ENCODE measurements at places on chromosomes 12 and 14. TPM values are rescaled to one million over a fixed set of nuclear protein-coding genes. Genes with fewer than 3 reads are reported as not detected.

Gene P2RX7
- total RNA-seq, result 0.09 TPM

Gene RNU4-1
- 3,277 TPM for total RNA-seq

Gene FOXA1
- 0.07 TPM for total RNA-seq

Gene PNP
- 83.9 TPM for total RNA-seq

Gene PLCZ1
- total RNA-seq, result not detected

Gene TAS2R42
- not detected for total RNA-seq

Gene RNASE1
- 1.6 TPM for total RNA-seq

- no peak for DNase-seq
Observed at GRCh38 chr14:56794557-56795283, 15.6 kb downstream of the OTX2 start.

DNA sequence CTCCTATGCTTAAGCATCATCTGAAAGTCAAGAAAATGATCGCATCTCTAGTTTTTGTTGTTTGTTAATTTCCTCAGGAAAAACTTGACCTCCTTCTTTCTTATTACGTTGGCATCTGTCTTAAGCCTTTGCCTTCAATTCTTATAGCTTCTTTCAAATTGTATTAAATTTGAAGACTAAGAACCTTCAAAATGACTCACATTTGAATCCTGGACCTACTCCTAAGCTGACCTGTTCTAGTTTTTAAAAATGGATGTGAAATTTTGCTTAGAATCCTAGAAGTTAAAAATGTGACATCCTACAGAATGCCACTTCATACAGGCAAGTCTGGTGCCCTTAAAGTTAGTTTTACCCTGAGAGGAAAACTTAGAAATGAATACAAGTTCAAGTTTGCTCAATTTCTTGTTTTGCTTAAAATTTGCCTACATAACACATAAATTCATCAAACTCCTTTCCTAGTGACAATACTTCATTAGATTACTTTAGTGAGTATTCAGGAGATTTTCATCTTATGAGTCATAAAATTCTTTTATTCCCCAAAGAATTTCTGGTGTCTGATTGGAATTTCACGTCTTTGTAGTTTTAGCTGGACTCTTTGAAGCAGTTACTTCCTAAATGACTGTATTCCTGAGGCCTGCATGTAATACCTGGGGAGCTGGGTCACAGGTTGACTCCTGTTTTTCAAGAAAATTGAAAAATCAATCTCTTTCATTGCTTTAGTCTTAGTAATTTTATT, 152.3 kb downstream of the MSRB3 start:
- DNase-seq, result no peak

GRCh38 chr12:54054742-54055194, 1.1 kb downstream of the HOXC4 start:
- no peak for DNase-seq

DNA sequence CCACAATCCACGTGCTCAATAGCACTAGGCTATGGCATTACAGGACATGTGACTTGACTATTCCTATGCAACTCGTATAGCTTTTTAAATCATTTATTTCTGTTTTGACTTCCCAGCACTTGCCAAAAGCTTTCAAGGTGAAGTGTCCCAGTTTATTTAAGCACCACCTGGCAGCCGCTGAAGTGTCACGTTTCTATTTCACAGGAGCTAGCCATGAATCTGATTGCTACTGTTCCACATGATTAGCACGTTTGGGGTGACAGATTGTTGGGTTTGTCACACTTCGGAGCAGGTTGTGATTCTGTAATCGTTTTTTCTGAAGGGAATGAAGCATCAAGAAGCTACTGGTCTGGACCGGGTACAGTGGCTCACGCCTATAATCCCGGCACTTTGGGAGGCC, 39.9 kb upstream of the BICDL1 start:
- DNase-seq, result no peak

GRCh38 chr12:14618983-14619382, 51.3 kb upstream of the PLBD1 start:
- no peak for DNase-seq

GRCh38 chr12:77521508-77522115, 309.1 kb upstream of the NAV3 start:
- DNase-seq, result no peak

- peak; percentile 91 for DNase-seq
Observed at GRCh38 chr12:124906606-124907261, 7.7 kb downstream of the UBC start.

- no peak for DNase-seq
Observed at GRCh38 chr14:101601606-101602465, 40.5 kb downstream of the DIO3 start.

DNA sequence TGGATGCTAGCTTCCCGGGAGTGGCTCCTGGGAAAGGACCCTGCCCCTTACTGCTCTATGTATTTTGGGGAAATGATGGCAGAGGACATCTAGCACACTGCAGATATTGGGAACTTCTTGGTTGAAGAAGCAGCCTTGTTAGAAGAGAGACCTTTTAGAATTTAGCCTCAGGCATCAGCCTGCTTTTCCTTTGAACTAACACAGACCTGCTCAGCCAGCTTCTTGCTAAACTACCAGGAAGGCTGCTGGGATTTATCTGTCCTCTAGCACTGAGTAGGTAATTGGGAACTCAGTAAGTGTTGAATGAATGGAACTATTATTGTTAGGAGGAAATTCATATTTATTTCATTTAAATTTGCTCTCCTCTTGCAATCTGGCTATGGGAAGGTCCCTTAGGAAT, 77.3 kb downstream of the DRAM1 start:
- no peak for DNase-seq

DNA sequence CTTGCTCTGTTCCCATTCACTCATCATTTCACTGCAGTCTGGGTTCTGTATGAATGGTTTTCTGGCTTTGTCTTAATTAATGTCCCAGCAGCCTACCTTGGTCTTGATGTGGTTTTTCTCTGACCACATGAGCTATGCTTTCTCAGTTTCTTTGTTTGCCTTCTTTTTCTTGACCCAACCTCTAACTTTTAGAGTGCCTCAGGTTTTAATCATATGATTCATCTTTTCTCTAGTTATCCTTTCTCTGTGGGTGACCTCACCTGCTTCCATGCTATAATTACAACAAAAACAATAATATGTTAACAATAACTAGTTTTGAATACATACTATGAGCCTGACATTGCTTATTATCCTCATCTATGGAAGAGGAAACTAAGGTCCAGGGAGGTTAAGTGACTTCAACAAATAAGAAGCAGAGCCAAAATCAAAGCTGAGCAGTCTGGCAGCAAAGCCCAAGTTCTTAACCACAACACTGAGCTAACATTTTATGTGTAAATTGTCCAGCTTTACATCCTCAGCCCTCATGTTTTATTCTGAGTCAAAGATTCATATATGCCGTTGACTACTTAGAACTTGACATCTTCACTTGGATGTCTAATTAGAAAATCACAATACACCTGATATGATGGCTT, 4.7 kb upstream of the EPYC start:
- DNase-seq, result no peak

DNA sequence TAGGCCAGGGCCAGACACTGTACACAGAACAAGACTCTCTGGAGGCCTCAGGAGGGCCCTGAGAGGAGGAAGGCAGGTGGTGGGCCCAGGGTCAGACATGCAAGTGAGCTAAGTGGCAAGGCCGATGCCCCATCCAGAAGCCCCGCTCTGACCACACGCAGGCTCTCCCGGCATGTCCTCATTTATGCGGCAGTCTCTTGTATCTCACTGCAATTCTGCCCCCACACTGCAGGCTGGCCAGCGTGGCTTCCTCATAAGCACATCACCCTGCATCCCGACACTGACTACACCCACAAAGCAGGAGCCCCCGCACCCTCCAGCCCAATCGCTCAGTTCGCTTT, 17.5 kb downstream of the SSH1 start:
- DNase-seq, result no peak

DNA sequence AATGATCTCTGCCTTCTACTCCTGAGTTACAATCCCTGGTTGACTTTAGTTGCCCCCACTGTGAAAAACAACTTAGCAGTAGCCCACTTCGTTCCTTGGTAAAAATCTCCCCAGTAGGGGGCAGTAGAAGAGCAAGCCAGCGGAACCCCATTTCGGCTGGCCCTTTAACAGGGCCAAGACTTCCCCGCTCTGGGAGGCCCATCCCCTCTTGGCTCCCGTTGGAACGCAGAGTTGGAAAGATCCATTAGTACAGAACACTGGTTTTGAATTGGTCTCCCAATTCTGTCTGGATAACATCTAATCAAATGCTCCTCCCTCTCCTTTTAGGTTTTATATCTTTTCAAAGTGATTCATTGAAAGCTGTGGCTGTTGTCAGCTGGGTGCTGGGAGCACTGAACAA, 1133.3 kb downstream of the BCL11B start:
- peak; percentile 62 for DNase-seq

DNA sequence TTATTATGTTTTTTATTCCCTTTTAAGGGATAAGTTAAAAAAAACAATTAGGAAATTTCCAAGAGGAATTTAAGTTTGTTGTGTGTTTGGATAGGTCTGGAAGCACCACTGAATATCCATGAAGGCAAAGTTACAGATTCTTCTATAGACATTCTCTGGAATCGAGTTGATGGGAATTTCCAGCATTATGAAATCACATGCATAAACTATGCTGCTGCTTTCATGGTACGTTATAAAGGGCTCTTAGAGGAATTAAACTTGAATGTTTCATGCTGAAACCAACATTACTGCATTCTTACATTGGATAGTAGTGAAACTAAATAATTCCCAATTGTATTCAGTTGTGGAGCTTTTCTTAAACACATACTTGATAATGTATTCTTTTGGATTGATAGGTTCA, 21.5 kb upstream of the PTPRQ start:
- DNase-seq, result no peak

- no peak for DNase-seq
Observed at GRCh38 chr12:54452628-54453027, 20.8 kb downstream of the GTSF1 start.

- DNase-seq, result peak; percentile 69
Observed at GRCh38 chr12:15788233-15789219, 662 bp downstream of the EPS8 start.

DNA sequence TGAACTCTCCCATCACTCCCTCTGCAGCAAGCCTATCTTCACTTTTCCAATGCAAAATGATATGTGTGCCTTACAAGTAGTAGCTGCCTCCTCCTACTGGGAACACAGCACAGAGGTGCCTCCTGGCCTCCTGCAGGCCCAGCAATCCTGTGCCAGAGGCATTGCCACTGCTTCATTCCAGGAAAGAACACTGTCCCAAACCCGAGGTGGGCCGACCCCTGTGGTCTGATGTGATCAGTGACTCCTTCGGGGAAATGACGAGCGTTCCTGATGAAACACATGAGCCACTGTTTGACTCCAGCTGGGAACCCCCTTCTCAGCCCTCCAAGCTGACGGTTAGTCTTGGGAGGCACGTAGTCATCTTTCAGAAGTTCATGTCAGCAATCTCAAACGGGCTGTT, 19.5 kb downstream of the PSMC1 start:
- DNase-seq, result no peak

- no peak for DNase-seq
Observed at GRCh38 chr12:53208877-53209463, 1.9 kb upstream of the ITGB7 start.
